HTR-8/SVneo (cell line): ENCODE measurements at places on chromosomes 16 and 17.

GRCh38 chr16:28546626-28547025 lies 7.1 kb upstream of the SGF29 start:
- no peak for DNase-seq

DNA sequence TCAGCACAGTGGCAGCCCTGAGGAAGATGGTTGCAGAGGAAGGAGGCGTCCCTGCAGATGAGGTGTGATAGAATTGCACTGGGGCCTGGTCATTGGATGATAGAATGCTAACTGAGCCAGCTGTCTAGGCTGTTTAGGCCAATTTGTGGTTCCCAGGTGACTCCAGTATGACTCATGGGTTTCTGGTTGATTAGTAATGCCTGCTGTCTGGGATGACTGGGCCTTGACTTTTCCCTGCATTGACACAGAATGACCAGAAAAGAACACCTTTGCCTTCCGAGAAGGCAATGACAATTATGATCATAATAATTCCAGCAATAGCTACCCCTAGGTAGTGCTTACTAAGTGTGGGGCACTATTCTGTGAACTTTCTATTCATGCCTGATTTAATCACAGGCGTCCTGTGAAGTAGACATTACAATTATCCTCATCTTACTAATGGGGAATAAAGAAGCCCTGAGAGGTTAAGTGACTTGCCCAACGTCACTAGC lies 31.5 kb downstream of the USP43 start:
- DNase-seq = peak; percentile 26

- DNase-seq = no peak
These were observed 529.1 kb downstream of the MAF start for GRCh38 chr16:79071424-79071823.

DNA sequence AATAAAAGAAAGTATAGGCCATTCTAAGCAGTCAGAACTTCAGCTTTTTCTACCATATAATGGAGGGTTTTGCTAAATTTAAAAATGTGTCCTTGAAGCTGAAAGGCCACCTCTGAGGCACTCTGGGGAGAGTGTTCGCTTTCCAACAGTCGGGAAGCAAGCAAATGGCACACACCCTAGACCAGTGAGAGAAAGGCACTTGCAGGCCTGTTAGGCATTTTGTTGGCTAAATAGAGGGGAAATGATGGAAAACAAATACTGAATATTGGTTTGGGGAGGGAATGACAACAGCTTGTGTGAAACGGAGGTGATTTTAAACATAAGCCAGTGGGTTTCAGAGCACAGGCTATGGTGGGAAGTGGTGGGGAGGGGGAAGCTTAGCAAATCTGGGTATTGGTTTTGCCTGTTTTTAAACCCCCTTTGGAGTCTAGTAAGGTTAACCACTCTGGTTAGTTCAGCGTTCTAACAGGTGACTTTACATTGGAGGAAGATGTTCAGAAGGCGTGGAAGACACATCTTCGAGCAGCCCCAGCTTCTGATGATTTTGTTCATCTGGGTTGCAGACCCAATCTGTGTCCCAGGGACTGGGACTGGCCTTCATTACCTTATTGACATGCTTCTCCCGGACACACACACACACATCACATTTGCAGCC lies 90.5 kb downstream of the PRKCA start:
- no peak for DNase-seq

DNA sequence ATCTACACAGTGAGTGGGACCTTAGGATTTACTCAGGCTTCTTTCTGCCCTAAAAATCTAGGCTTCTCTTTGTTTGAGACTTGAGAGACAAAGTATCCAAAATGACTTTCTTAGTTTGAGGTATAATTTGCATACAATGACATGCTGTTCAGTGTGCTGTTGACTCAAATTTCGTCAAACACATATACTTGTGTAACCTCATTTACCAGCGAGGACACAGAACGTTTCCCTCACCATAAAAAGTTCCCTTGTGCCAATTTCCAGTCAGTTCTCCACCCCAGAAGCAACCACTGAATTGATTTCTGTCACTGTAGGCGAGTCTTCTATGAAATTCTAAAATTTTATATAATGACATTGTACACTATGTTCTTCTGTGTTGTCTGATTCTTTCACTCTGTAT lies 68.0 kb upstream of the MAF start:
- no peak for DNase-seq

- DNase-seq = no peak
These were observed 296.1 kb downstream of the SOX9 start for GRCh38 chr17:72416905-72417304.

- no peak for DNase-seq
These were observed 239.9 kb downstream of the PRKCA start for GRCh38 chr17:66542129-66542966.

DNA sequence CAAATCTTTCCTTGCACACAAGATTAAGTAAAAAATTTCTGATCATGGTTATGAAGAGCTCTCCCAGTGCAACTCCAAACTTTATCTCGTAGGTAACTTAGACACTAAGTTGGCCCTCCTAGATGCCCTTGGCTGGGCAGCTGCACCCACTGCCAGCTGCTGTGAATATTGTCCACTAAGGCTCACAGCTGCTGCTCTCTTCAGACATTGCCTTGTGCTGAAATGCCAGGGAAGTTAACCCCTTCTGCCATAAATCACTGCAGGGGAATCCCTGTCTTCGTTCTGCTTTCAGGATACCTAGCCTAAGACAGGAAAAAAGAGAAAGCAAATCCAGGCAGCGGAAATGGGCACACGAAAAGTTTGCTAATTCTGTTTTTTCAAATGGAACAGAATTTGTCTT lies 106.4 kb downstream of the IRX5 start:
- no peak for DNase-seq

GRCh38 chr16:2085669-2086068 lies 37.9 kb downstream of the TSC2 start:
- DNase-seq = no peak

DNA sequence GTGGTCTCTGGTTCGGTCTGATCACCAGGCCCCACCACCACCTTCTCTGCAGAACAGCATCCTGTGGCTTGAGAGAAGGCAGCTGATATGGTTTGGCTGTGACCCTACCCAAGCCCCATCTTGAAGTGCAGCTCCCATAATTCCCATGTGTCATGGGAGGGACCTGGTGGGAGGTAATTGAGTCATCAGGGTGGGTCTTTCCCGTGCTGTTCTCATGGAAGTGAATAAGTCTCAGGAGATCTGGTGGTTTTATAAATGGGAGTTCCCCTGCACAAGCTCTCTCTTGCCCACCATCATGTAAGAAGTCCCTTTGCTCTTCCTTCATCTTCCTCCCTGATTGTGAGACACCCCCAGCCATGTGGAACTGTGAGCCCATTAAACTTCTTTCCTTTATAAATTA lies 352.3 kb upstream of the CDH5 start:
- no peak for DNase-seq

DNA sequence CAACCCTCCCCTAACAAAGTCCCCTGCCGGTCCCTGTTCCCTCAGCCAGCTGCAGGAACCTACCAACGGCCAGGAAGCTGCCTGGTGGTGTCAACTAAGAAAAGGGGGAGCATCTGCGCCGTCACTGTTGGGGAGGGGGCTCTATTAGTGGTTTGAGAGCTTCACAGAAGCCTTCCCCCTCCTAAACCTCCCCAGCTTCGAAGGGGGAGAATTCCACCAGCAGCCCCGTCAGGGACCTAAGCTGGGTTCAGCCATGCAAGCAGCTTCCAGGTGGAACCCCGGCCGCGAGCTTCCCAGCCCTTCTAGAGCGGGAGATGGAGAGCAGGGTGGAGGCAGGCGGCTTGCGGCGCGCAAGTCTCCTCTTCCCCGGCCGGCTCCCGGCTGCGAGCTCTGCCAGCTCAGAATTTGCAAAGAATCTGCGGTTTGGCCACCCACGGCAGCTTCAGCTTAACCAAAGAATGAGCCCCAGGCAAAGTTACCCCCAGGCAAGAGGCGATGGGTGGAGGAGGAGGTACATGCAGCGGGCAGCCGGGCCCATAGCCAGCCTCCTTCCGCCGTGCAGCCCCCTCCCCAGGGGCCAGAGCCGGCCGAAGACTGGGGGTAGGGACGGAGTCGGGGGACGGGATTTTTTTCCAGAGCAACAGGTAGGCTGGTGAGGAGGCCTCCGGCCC lies 33.7 kb downstream of the DDX19A start:
- peak; percentile 83 for DNase-seq

DNA sequence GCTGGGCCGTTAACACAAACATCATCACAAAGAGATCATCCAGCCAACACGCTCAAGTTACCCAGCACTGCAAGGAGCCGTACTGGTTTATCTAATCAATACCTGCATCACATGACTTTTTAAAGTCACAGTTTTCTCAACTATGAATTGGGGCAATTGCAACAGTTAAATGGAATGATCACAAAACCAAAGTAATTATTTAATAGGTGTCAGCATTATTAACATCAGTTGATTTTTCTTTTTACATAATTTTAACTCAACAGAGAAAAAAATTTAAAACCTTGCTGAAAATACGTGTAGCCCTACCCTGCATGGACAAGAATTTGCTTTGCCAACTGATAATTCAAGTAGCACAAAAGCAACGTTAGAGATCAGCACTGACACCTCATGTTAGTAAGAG lies 95.7 kb upstream of the SOX9 start:
- no peak for DNase-seq

GRCh38 chr17:47948706-47949196 lies 7.4 kb downstream of the PNPO start:
- no peak for DNase-seq

DNA sequence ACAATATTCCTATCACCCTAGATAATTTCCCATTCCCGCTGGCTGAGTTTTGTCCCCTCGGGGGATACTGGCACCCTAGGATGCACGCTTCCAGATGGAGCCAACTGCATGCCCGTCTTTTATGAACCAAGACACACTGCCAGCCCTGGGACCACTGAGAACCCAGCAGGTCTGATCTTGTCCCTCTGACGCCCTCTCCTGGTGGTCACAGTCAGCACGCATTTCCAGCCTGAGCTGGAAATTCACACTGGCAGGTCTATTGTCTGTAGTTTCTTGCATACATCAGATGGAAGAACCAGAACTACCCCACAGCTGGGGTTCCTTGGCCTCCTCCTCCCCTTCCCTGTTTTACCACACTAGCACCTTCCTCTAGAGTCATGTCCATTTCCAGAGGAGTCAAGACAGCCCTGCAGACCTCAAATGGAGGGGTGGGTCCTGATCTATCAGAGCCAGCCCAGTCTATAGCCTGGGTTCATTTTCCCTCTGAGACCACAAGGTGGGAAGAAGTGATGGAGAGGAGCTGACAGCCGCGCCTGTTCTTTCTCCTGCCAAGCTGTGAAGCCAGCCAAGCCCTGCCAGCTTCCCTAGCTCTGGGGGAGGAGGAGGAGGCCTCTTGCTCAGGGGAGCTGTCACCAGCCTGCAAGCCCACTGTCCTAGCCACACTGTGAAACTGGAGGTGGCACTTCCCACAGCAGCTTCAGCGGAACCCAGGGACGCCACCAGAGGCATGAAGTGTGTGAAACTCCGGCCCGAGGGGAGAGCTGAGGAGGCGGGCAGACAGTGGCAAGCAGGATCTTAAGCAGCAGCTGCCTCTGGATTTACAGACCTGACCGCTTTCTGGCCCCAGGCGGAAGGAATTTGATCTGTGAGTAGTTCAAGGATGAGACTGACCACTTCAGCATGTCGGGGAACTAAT lies 29.3 kb downstream of the MXRA7 start:
- peak; percentile 83 for DNase-seq

GRCh38 chr17:15912416-15912955 lies 32.4 kb upstream of the ADORA2B start:
- no peak for DNase-seq

- no peak for DNase-seq
These were observed 8.4 kb downstream of the PER1 start for GRCh38 chr17:8143581-8144400.

GRCh38 chr16:81168406-81168805 lies 70.1 kb upstream of the BCO1 start:
- DNase-seq = no peak

DNA sequence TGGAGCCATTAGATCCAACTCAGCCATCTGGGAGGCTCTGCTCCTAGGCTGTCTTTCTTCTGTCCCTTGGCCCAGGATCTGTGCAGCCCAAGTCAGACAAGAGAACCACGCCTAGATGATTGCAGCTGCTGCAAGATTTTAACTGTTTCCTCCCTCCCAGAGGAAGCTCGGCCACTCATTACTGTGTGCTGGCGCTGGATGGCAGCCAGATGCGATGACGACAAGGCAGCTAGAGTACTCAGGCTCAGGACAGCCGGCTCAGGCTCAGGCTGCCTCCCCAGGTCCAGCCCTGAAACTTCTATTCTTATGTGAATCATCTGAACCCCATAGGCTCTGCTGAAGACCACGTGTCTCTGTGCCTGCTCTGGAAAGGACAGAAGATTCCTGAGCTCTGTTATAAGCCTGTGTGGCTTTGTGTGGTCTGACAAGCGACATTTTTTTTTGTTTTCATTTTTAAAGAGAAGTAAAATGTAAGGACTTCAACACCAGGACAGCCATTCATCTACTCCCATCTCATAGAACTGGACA lies 32.1 kb upstream of the FBXW10B start:
- peak; percentile 99 for DNase-seq

- peak; percentile 96 for DNase-seq
These were observed at the start of the genes ACADVL and DLG4 for GRCh38 chr17:7219812-7220592. Gene ACADVL (plus strand): TSS chr17:7219938. CDS start chr17:7219985, 47 bp downstream. Gene DLG4 (minus strand): TSS chr17:7219836.

DNA sequence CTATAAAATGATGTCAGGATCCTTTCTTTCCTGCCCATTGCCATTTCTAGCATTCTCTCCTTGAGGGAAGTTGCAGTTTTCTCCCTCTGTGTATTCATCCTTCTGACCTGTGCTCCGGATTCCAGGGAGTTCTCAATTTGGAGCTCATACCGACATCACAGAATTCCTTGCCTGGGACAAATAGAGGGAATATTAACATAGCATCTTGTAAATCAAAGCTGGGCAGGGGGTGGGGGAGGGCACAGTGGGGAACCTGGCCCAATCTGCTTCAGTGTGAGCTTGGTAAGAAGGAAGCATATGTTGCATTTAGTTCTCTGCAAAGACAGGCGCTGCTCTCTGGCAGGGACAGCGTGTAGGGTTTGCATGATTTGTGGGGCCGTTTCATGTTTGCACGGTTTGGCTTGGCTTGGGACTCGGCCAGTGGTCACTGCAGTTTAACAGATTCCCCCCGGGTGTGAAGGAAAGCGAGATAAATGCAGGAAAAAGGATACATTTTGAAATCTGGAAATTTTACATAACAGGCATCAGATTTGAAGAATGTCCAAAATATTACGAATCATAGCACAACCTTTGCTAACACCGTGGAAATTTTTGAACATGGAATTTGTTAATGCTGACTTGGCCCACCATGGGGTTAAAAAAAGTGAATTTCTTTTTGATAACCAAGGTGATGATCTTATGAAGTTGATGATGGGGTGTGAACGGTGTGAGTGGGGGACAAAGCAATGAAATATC lies 178.0 kb downstream of the WWOX start:
- no peak for DNase-seq

DNA sequence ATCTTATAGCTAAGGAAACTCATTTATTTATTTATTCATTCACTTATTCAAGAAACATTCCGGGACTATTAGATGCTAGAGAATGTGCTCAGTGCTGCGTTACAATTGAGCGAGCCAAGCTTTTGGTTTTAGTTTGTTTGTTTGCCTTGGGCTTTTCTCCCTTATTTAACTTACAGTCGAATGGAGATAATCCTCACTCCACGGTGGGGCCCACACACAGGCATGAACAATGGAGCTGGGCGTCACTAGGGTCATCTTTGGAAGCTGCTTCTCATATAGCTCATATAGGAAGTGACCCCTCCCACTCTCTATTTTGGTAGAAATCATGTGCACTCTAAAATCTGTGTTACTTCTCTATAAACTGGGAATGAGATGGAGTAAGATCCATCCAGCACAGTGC lies 210.0 kb downstream of the TMEM114 start:
- DNase-seq = no peak
